Cortex of kidney (tissue), 1 donor: ENCODE measurements at places on chromosomes 5 and 9.

- no peak for DNase-seq
Observed at GRCh38 chr5:29054282-29054681, 2015.9 kb upstream of the CDH9 start.

DNA sequence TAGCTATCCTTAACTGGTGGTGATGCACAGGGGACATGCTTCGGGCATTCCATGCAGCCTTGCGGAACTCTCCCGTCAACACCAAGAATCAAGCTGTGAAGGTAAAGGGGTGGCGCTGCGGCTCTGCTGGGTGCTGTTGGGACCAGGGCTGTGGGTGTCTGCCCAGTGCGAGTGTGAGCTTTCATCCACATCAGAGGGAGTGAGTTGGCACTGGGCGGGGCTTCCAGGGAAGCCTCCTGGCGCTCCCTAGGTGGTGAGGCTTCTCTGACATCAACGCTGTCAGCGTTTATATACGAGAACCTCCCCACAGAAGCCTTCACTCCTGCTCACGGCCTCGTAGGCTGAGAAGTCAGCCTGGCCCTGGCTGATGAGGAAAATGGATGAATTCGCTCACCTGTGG lies 11.7 kb downstream of the ARPC5L start:
- DNase-seq = no peak

DNA sequence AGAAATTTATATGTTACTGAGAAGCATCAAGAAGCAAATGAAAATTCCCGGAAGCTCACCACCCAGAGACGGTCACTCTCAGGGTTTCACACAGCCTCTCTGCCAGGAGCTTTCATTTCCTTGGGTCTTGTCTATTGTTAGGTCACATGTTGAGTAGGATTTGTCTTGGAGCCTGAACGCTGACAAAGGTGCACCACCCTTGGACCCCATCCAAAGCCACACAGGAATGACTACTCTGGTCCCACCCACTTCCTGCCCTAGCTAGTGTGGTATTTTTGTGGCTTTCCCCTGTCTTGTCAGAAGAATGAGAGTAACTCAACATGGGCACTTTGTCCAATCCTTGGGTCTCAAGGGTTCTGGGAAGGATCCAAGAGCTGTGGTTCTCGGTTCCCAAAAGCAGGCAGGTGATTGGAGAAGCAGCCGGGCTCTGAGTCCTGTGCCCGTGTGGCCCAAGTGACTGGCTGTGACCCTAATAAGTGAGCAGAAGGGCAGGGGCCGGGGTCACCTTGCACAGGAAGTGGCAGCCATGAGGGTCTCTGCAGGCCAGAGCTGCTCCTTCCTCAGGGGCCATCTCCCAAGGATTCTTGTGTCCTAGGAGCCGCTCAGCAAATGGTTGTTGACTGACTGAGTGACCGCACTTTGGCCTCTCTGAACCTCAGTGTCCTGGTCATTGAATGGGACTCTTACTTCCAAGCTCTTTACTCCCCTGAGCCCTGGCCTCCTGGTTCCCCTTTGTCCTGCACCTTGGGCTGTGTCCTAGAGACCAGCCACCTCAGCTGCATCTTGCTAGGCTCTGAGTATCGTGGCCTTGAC lies 6.9 kb downstream of the FGD3 start:
- no peak for DNase-seq

- DNase-seq = no peak
Observed at GRCh38 chr5:148306446-148306845, 5.8 kb upstream of the SPINK7 start.

GRCh38 chr5:95713960-95714710 lies 17.0 kb upstream of the RHOBTB3 start:
- no peak for DNase-seq

DNA sequence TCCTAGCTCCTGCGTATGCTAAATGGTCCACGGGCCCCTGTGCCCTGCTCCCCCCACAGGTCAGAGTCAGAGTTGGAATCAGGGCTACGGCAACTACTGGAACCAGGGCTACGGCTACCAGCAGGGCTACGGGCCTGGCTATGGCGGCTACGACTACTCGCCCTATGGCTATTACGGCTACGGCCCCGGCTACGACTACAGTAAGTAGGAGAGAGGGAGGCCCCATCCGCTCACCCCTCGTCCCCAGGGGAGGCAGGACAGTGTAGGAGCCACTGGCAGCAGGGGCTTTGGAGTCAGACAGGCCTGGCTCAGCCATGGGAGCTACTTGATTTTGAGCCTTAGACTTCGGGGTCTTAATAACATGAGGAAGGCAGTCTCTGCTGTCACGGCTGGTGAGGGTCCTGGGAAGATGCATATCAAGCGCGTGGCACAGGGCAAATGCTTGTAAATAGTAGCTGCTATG lies 5.8 kb downstream of the HNRNPAB start:
- DNase-seq = no peak

GRCh38 chr5:157555037-157555640 lies 20.4 kb downstream of the ADAM19 start:
- no peak for DNase-seq

DNA sequence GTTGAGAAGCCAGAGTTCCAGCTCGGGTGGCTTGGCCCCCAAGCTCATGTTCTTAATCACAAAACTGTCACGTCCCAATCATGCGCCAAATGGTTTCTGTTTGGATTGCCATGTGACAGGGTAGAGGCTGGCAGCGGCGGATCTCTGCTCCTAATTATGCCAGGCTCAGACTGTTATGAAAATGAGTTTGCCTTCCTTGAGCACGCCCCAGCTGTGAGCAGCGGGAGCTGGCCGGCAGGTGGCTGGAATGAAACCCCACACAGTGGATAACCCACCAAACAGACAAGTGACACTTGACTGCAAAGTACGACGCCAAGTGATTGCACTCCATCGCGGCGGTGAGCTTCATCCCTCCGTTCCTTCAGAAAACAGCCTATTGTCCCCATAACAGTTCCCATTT lies 75.4 kb downstream of the CFAP77 start:
- no peak for DNase-seq

DNA sequence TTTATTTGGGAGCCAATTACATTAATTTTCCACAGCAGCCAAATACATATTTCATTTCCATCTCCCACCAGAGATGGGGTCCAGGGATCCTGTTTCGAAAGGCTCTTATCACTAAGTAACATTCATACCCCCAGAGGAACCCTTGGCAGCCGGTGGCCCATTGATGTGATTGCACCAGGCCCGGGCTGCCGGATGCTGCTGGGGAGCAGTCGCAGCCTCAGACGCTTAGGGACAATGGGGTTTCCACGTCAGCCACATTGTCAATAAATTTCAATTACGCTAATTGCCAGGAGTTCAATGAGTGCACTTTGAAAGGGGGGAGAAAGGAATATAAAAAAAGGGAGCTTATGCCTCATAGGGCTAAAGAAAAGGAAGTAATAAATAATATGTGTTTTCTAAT lies 478.8 kb upstream of the ADAMTS16 start:
- no peak for DNase-seq

- DNase-seq = no peak
Observed at GRCh38 chr5:16538006-16538405, 72.4 kb upstream of the ZNF622 start.

DNA sequence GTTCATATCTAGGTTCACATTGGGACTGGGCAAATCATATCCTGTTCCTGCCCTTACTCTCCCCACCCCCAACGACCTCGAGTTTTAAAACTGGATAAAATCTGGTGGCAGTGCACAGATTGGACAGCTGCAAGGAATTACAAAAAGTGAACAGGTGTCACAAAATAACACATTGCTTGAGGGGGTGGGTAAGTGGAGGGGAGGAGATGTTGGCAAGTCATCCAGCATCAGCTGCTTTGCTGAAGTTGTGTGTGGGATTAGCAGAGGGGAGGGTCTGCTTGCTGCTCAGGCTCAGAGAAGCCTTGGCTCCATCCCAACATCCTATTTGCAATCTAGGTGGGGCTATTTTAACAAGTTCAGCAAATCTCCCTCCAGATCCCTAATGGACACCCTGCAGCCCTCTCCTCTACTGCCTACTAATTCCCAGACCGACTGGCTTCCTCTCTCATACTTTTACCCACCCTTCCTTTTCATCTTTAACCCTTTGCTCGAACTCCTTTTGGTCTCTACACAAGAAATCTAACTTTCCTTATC lies 39.8 kb upstream of the SLC24A2 start:
- DNase-seq = no peak

DNA sequence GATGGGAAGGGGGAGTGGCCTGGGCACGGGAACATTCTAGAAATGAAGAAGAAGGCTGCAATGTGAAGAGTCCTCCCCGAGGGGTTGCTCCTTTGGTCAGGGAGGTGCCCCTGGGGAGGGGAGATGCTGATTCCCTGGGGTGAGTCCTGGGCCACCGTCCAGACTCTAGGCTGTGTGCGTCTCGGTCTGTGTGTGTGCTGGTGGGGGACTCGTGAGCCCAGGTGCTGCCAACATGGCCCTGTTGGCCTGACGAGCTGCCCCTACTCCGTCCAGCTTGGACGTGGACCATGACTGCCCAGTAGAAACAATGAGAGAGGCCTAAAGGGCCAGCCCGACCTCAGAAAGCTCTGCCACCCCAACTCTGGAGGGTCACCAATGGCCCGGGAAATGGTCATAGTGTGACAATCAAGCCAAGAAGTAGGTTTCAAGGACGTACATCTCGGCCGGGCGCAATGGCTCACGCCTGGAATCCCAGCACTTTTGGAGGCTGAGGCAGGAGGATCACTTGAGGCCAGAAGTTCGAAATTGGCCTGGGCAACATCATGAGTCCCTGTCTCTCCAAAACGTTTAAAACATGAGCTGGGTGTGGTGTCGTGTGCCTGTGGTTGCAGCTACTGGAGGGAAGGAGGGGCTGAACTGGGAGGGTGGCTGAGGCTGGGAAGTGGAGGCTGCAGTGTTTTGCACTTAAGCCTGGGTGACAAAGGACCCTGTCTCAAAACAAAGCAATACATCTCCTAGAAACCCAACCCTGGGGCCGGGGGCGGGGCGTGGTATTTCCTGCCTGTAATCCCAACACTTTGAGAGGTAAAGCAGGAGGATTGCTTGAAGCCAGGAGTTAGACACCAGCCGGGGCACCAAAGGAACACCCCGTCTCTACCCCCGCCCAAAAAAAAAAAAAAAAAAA lies 17.0 kb downstream of the LHX3 start:
- no peak for DNase-seq

GRCh38 chr9:124685217-124685616 lies 85.9 kb downstream of the NR6A1 start:
- no peak for DNase-seq

DNA sequence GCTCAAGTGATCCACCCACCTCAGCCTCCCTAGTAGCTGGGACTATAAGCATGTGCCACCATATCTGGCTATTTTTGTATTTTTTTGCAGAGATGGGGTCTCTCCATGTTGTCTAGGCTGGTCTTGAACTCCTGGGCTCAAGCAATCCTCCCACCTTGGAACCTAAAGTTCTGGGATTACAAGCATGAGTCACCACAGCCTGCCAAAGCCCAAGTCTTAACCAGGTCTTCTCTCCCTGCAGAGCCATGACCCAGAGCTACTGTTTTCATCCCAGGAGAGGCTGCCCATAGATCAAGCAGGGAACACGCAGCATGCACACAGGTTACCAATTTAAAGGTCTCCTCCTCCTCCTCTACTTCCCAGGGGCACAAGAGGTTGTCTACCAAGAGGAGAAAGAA lies 29.7 kb downstream of the PCDHGC5 start:
- no peak for DNase-seq

- no peak for DNase-seq
Observed at GRCh38 chr9:92664394-92665152, 5.4 kb downstream of the IPPK start.

DNA sequence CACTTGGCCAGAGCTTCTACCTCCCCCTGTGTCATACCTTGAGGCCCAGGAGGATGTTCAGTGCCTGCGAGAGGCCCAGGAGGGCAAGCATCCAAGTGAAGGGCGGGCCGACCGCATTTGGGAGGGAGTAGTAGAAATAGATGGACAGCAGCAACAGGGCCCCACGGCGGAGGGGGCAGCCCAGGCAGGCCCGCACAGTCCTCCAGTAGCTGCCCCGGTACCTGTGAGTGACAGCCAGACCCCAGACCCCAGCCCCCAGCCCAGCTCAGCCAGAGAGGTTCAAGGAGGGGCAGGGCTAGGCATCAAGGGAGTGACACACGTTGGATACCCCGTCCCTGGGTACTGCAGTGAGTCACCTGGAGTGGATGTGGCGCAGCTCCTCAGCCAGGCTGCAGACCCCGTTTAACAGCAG lies 1.4 kb downstream of the STING1 start:
- DNase-seq = no peak

DNA sequence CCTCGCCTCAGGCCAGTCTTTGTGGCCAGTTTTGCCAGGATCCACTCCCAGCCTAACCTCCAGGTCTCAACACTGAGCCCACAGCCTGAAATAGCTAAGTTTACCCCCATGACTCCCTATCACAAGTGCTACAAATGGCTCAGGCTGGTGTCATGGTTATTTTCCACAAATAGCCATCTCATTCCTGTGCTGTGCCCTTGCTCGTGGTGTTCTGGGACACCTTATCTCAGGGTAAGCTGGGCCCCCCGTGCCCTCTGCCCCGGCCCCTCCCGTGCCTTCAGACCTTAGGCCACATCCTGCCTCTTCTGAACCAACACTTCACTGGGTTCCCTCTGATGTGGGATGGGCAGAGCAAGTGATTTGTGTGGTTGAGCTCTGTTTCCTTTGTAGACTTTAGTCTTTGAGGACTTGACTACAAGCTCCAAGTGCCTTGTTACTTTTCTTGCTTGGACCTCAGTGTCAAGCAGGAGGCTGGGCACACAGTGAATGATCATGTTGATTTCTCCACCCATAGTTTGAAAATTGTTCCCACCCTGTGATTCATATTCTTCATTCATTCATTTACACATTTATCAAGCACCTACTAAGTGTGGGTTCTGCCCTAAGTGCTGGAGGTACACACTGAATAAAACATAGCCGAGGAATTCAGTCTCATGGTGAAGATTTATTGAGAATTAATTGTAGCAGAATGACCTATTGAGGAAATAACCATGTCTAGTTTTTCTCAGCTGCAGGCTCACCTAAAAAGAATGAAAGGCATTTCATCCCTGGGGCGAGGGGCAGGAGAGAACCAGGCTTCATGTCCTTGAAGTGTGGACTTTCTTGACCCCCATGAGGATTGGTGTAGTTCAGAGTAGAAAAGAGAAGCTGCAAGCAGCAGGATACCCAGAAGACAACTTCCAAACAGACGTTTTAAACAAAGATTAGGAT lies 84.5 kb upstream of the CTNNA1 start:
- no peak for DNase-seq

- DNase-seq = no peak
Observed at GRCh38 chr9:36345103-36345846, 54.8 kb downstream of the RNF38 start.

GRCh38 chr5:160938532-160938931 lies 86.5 kb upstream of the ATP10B start:
- no peak for DNase-seq

GRCh38 chr5:123094237-123094918 lies 5.3 kb downstream of the PRDM6 start:
- no peak for DNase-seq

- DNase-seq = no peak
Observed at GRCh38 chr9:116377179-116377798, 223.7 kb downstream of the PAPPA start.

- DNase-seq = no peak
Observed at GRCh38 chr5:91179018-91179417, 204.1 kb downstream of the ARRDC3 start.

- no peak for DNase-seq
Observed at GRCh38 chr9:25366906-25367305, 311.3 kb downstream of the TUSC1 start.

- DNase-seq = no peak
Observed at GRCh38 chr5:150219142-150219541, 29.3 kb downstream of the SLC6A7 start.

GRCh38 chr5:152638996-152639552 lies 234.0 kb upstream of the NMUR2 start:
- DNase-seq = no peak
